ENCODE measurements at places on chromosomes 5 and 9.

GRCh38 chr9:131181091-131181681, 55.8 kb downstream of the NUP214 start:
- no peak for DNase-seq

DNA sequence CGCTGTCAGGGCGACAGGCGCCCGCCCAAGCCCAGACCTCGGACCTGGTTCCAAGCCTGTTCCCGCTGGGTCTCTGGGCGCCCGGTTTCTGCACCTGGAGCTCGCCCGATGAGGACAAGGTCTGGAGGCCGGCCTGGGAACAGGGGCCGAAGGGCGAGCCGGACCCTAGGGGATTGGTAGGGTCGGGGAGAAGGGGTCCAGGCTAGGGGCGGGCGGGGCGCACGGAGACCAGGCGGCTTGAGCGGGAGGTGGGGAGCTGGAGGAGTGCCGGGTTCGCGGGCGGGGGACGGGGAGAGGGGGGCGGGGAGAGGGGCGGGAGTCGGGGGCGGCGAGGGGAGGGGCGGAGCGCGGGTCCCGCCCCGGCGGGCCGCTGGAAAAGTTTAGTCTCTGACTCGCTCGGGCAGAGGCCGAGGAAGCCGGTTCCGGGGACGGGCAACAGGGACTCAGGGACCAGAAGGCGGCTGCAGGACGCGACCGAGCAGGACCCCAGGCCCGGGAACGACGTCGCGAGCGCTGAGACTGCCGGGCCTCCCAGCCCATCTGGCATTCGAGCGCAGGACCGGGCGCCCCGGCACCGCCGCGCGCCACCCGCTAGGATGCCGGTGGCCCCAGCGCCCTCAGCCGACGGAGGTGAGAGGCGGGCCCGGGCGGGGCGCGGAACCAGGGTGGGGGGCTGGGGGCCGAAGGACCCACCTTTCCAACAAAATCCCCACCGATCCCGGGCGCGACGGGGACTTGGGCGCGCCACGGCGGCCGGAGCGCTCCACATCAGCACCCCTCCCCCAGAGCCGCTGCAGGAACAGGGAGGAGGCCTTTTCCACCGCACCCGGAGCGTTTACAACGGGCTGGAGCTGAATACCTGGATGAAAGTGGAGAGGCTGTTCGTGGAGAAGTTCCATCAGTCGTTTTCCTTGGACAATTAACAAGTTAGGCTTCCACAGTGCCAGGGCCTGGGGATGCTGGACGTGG, at the start of gene S1PR3:
TSS of gene S1PR3 (plus strand) at position 403 of the 969 bp plus-strand sequence. CDS start 9,733 bp downstream, outside the sequence.
- peak; percentile 91 for DNase-seq

DNA sequence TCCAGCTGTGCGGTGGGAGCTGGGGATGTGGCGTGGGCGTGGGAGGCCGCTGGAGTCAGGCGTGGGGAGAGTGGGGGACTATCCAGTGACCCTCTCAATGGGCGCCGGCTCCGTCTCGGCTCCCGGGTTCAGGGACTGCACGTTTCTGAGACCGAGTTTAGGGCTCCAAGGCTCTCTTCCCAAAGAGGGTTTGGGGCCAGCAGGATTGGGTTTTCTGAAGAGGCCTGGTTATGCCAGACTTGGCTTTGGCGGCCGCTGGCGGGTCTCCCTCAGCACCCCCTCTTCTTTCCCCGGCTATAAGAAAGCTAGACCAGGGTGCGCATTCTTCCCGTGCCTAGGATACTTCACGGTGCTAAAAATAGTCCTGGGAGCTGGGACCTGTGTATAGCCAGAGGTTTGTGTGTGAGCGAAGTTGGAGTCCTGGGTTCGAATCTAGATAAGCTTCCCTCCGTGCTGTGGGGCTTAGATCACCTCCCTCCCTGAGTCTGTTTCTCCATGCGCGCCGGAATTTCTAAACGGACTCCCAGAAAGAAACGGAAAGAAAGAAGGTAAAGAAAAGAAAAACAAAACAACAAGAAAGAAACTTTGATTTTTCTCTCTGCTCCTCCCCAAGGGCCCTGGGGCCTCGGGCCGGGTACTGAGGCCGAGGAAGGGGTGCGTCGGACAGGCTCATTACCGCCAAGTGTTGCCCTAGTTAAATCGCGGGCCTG, 5.0 kb downstream of the HAND1 start:
- DNase-seq, result peak; percentile 26

DNA sequence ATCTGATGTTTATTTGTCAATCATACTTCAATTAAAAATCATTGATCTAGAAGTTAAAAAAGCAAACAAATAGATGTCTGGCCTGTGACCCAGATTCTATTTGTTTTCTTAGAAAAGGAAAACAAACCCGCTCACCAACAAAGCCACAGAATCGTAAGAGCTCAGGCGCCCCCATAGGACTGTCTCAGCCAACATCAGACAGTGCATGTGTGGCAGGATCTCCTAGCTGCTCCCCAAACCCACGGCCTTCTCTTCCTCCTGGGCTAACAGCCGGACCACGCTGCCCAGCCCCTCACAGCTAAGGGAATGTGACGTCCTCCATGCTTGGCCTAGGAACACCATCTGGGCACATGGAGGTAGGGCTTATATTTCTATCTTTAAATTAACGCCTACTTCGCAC, 19.4 kb downstream of the OR2Y1 start:
- no peak for DNase-seq

DNA sequence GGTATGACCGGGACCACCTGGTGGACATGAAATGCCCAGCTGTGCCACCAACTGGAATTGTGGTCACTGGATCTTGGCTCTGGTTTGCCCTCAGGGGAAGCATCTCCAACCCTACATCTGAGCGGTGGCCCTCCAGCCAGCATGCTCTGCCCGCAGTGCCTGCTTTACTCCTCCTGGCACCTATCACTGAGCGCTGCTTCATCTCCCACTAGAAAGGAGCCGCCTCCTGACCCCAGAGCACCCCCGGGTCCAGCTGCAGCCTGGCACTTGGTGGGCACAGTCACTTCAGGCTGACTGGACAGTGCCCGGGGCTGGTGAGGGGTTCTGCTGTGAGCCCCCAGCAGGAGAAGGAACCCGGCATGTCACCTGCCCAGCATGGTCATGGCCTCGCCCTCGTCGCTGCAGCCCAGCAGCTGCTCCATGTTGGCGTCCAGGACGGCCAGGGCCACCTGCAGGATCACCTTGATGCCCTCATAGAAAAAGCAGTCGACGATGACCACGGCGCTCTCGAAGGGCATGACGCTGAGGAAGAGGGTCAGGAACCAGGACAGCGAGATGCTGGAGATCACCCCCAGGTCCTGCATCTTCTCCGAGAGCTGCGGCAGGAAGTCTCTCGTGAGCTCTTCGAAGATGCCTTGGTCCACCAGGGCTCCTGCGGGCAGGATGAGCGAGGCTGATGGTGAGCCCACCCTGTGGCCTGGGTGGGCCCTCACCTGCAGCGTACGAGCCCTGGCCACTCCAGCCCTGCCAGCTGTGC, 16.1 kb upstream of the MRNIP start:
- no peak for DNase-seq

GRCh38 chr9:4555236-4555635, 65.0 kb downstream of the SLC1A1 start:
- no peak for DNase-seq

- DNase-seq, result no peak
Measured at GRCh38 chr5:96808868-96809558, 1.3 kb upstream of the ERAP1 start.

- DNase-seq, result no peak
Measured at GRCh38 chr5:24571302-24571701, 73.5 kb downstream of the CDH10 start.

GRCh38 chr9:6133346-6134063, 82.1 kb upstream of the IL33 start:
- DNase-seq, result no peak

- DNase-seq, result no peak
Measured at GRCh38 chr9:127664678-127665507, 41.9 kb upstream of the CFAP157 start.

DNA sequence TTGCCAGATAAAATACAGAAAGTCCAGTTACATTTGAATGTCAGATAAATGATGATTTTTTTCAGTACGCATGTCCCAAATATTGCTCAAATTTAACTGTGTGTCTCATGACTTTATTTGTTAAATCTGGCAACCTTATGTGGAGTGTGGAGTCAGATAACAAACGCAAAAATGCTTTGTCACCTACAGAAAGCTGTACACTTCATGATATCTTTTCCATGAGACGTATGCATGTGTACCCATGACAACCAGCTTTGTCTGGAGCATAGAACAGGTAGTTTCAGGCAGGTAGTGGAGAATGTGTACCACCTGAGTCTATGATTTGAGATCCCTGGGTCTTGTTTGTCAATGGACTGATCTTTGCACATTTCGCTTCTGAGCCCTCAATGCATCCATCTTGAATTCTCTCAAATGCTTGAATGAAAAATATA, 105.5 kb upstream of the CPEB4 start:
- DNase-seq, result no peak

GRCh38 chr9:18665947-18666346, 192.0 kb downstream of the ADAMTSL1 start:
- peak; percentile 16 for DNase-seq

DNA sequence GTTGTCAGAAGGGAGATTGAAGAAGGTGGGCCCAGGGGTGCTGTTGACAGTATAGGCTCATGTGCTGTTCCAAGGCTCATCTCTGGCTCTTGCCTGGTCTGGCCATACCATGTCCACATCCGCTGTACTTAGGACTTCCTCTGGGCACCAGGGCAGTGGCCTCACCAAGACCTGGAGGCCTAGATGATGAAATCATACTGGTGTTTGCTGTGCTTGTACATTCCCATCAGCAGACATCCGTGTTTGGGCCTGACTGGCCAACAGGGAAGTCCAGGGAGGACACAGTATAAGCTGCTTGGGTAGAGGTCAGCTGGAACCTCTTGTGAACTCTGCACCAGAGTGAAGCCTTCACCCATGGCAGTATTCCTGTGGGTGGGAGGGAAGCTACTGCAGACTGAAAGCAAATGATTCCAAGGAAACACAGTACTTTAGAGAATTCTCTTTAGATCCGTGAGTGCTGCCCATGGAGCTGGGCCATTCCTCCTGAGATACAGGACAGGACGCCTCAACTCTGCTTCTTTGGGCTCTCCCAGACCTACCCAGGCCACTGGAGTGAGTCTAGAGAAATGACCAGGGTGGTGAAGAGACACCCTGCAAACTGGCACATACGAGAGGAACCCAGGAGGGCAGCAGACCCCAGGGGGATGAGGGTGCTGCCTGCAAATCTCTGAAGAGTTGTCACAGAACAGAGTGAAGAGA, 22.5 kb downstream of the POLR1E start:
- no peak for DNase-seq

DNA sequence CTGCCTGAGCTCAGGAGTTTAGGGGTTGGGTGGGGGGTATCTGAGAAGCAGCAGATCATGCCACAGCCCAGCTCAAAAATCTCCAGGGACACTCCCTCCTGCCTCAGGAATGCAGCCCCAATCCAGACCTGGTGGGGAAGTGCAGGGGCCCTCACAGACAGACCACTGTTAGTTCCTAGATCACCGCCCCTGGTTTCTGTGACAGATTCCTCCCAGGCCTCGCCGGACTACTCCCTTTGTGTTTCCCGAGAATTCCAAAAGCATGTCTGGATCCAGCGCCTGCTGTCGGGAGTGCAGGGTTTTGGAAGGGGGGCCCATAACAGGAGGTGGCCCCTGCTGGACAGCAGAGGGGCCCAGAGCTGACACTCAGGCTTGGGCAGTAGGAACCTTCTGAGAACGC, 74.5 kb downstream of the CTSL start:
- DNase-seq, result peak; percentile 5

DNA sequence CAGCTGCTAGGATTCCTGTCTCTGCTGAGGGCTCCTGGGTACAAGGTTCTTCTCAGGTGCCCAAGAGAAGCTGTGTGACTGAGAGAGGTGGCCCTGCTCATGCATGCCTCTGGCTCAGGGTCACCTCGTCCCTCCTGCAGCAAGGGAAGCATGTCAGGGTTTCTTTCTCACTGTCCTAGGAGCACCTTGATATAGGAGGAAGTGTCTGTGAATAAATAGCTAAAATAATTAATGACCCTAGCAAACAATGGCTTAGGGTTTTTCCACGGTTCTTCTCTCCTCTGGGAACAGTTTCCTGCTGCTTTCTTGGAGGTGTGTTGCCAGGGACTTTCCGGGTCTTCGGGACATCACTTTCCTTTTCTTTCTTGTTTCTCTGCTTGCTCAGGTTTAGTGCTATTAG, 87.2 kb downstream of the ARHGAP26 start:
- no peak for DNase-seq

GRCh38 chr5:167346461-167346860, 945.0 kb upstream of the WWC1 start:
- no peak for DNase-seq

DNA sequence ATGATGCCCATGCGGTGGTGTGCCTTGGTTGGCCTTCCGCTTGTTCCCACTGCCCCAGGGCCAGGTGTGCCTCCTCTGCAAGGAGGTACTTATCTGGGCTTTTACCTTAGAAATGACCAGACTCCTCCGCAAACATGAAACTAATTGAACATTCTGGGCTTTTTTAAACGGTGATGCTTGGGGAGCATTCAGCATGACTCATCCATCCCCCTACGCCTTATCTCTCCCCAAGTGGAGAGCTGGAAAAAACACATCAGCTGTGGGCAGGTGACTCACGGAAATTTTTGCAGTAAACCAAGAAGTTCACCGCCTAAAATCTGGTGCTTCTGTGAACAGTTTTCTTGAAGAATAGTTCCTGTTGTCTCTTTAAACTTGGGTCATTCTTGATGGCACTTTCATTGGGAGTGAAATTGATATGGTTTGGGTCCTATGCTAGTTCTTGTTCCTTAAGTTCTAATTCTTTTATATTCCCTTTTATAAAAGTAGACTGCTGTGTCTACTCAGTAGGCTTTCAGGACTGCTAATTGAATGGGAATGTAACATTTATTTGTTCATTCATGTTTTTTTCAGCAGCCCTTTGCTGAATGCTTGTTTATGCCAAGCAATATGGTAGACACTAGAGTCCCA, 39.6 kb downstream of the SFXN1 start:
- DNase-seq, result no peak

- no peak for DNase-seq
Measured at GRCh38 chr9:120854596-120855327, 12.0 kb upstream of the PSMD5 start.

- no peak for DNase-seq
Measured at GRCh38 chr5:149456597-149457392, 77.7 kb upstream of the IL17B start.

- no peak for DNase-seq
Measured at GRCh38 chr9:106383072-106383471, 479.9 kb upstream of the ZNF462 start.

DNA sequence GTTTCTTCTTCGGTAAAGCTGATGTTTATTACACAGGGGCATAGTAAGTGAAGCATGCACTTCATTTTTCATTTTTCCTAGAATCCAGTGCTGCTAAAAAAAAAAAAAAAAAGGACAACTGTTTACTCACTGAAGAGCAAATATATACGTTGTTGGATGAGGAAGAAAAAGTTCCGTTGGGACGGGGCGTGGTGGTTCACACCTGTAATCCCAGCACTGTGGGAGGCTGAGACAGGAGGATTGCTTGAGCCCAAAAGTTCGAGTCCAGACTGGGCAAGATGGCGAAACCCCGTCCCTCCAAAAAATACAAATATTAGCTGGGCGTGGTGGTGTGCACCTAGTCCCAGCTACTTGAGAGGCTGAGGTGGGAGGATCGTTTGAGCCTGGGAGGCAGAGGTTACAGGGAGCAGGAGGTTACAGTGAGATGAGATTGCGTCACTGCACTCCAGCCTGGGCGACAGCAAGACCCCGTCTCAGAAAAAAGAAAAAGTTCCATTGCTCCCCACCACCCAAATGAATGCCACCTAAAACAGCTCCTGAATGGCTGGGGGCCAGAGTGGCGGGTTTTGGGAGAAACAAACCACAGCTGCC, 60.1 kb upstream of the GNE start:
- no peak for DNase-seq

All from lung (tissue), 17 donors.